Activated CD4-positive, alpha-beta T cell treated with anti-CD3 and anti-CD28 coated beads, Interleukin-2, amount 50 U/mL, for 4 hours (primary cell): ENCODE measurements at places on chromosomes 6 and 20.

GRCh38 chr6:146905181-146905704 lies 299.0 kb upstream of the STXBP5 start:
- DNase-seq: no peak

DNA sequence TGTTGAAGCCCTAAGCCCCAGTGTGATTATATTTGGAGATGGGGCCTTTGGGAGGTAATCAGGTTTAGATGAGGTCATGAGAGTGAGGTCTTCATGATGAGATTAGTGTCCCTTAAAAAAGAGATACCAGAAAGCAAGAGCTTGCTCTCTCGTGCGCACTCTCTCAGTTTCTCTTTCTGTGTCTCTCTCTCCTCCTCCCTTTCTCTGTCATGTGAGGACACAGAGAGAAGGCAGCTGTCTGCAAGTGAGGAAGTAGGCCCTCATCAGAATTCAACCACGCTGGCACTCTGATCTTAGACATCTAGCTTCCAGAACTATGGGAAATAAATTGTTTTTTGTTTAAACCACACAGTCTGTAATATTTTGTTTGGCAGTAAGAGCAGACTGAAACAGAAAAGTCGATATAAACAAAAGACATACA lies 180.5 kb downstream of the IBTK start:
- DNase-seq: no peak

- DNase-seq: no peak
These were observed 16.0 kb downstream of the LY86 start for GRCh38 chr6:6604566-6604965.

DNA sequence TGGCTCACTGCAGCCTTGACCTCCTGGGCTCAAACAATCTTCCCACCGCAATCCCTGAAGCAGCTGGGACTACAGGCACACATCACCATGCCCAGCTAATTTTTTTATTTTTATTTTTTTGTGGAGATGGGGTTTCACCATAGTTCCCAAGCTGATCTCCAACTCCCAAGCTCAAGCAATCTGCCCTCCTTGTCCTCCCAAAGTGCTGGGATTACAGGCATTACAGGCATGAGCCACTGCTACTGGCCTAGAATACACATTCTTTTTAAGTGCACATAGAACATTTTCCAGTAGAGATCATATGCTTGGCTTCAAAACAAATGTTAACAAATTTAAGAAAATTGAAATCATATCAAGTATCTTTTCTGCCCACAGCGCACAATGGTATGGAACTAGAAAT lies 176.8 kb upstream of the MARCKS start:
- no peak for DNase-seq

- DNase-seq: no peak
These were observed 52.7 kb downstream of the SOD2 start for GRCh38 chr6:159640322-159640721.

DNA sequence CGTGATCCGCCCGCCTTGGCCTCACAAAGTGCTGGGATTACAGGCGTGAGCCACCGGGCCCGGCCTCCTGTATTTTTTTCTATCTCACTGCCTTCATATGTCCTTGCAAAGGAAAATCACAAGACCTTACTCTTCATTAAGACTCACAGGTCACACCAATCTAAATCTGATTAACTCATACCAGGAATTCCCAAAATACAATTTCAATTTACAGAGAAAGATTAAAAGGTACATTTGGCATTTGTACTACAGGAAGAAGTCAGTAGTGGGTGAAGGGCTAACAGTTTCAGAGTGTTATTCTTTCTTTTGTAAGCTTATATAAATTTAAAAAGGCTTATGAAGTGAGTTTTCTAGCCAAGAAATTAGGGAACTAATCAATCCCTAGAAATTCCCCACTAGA lies 87.4 kb downstream of the GPR63 start:
- DNase-seq: no peak

DNA sequence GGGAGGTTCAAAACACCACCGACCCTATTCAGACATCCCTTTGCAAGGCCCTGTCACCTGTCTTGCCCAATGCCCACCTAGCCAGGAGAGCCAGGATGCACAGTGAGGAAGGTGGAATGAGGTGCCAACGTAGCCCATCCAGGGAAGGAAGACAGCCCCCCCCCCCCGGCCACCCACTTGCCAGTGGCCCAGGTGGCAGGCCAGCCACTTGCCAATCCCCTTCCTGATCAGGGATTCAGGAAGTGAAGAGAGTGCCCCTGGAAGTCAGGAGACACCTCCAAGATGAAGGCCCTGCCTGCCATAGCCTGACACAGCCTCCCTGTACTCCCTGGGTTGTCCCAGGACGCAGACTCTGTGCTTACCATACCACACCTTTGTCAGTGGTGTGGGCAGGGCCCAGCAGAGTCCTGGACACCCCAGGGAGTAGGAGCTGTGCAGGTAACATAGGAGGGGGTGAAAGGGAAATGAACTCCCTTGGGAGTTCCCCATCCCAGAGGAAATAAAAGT lies 54.7 kb downstream of the MRPL14 start:
- no peak for DNase-seq

GRCh38 chr6:55433446-55434130 lies 106.3 kb downstream of the GFRAL start:
- DNase-seq: no peak

GRCh38 chr6:25635886-25636317 lies 16.1 kb upstream of the SCGN start:
- no peak for DNase-seq

GRCh38 chr6:109912118-109912517 lies 66.0 kb upstream of the GPR6 start:
- no peak for DNase-seq

DNA sequence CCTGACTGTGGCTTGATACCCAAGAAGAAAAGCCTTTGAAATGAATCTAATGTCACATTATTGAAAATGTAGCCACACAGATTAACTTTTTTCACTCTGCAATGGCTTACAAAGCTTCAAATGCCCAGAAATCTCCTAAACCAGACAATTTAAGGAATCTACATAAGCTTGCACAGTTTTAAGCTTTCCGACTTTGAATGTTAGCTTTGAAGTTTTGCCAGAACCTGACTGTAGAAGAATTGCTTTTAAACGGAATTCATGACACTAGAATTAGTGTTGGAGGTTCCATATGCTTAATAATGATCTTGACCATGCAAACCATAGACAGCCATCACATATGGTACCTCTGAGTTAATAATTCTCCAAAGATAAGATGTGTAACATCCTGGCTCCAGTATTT lies 798.5 kb upstream of the EPHA7 start:
- DNase-seq: no peak

DNA sequence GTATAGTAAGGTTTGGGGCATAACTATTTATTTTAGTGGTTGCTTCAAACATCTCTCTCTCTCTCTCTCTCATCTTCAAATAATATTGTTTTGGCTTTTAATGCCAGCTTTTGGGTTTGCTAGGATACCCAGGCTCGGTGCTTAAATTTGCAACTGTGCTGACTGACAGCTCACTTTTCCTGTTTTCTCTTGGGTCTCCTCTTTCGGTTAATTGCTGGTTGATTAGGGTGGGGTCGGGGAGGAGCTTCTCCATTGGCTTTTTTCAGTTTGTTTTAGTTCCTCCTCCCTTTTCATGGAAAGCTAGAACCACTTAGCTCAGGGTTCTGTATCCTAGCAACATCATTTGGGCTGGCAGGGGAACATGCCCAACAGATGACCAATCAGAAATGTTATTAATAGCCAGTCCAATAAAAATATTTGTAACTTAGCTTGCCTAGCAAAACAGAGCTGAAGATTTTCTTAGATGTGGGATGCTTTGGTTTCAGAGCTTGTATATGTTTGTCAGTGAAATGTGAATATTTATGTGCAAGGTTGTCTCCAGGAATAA lies 11.3 kb downstream of the TFAP2B start:
- no peak for DNase-seq

GRCh38 chr6:67736161-67736560 lies 898.9 kb upstream of the ADGRB3 start:
- no peak for DNase-seq

DNA sequence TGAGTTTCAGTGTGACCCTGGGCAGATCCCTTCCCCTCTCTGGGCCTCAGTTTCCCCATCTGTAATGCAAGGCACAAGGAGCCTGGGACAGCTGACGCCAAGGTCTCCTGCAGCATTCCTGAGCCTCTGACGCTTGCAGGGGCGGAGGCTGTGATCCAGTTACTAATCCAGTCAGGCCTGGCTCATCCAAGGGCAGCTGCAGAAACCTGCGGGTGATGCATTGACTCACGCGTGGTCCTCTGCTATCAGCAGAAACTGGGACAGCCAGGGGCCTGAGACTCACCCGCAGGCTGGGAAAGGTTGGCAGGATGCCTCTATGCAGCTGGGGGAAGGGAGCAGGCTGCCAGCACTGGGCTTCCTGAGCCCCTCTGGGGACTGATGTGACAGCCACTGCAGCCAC lies 65.0 kb upstream of the SIRPA start:
- no peak for DNase-seq
